ENCODE measurements at places on chromosomes 12 and 14.

GRCh38 chr12:110141389-110141788 is 17.2 kb downstream of the IFT81 start:
- no peak for DNase-seq

- DNase-seq, result no peak
These were observed 29.7 kb upstream of the SAV1 start for GRCh38 chr14:50697659-50698290.

- DNase-seq, result no peak
These were observed 918 bp downstream of the RNASE1 start for GRCh38 chr14:20801726-20802125.

DNA sequence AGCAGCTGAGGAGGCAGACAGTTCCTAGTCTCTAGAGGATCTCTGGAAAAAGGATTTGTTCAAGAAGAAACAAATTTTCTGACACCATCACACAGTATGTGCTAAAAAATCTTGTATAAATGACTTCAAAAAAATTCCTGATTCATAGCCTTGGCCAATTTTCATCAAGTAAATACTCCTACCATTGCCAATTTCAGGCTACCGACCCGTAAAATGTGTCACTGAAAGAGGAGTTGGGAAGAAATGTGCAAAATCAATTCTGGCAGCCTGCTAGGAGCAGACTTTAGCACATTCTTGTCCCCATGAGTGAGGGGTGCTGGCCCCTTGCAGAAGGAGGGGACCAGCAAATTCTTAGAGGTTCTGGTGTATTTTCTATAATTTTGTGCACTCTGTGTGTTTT is 109.4 kb downstream of the TMEM30B start:
- DNase-seq, result no peak

- no peak for DNase-seq
These were observed 1.3 kb downstream of the CLSTN3 start for GRCh38 chr12:7131502-7131866.

- peak; percentile 0 for DNase-seq
These were observed 305.6 kb downstream of the RAD51B start for GRCh38 chr14:68124979-68125731.

GRCh38 chr12:118549510-118549980 is 173.2 kb downstream of the SUDS3 start:
- no peak for DNase-seq

DNA sequence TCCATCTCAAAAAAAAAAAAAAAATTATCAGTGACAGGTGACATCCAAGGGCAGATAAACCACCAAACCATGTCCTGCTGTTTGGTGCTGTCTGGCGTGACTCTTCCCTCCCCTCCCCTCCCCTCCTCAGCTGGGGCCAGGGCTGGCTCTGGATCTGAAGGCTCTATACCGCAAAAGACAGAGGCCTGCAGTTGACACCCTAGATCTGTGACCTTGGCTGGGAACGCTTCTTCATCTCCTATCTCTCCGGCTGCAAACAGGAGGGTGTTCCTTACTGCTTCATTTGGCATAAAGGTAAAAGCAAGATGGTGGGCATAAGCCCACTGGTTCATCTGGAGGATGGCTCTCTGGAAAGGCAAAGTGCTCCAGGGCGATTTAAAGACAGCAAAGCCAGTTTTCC is 126.8 kb upstream of the PRMT8 start:
- no peak for DNase-seq

DNA sequence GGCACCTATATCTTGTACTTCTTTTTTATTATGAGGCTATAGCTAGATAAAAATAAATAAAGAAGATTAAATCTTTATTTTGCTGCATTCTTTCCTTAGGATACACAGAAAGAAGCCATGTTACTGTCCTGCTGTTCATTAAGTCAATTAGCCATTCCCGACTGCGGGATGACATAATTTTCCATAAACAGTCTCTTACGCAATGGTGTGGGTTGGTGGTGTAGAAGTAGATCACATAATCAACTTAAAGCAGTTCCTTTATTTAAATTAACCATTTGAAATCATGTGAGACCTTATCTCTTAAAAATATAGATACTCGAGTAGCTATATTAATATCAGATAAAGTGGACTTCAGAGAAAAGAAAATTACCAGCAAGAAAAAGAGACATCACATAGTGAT is 40.2 kb downstream of the TAOK3 start:
- no peak for DNase-seq

DNA sequence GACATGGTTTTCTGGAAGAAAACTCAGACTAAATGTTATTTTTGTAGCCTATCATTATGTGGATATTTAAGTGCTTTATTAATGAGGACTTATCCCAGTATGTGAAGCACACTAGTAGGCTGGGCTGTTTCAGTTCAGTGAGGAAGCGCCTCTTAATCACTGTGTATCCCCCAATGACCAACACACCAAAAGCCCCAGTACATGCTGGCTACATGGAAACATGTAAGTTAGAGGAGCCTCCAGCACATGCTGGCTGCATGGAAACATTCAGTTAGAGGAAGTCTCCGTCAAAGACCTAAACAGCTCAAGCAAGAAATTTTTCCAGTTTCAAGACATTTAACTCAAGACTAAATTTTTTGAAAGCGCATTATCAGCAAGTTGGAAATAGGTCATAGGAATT is 26.8 kb downstream of the DICER1 start:
- DNase-seq, result no peak

GRCh38 chr14:73553845-73554244 is 4.9 kb downstream of the HEATR4 start:
- DNase-seq, result no peak

DNA sequence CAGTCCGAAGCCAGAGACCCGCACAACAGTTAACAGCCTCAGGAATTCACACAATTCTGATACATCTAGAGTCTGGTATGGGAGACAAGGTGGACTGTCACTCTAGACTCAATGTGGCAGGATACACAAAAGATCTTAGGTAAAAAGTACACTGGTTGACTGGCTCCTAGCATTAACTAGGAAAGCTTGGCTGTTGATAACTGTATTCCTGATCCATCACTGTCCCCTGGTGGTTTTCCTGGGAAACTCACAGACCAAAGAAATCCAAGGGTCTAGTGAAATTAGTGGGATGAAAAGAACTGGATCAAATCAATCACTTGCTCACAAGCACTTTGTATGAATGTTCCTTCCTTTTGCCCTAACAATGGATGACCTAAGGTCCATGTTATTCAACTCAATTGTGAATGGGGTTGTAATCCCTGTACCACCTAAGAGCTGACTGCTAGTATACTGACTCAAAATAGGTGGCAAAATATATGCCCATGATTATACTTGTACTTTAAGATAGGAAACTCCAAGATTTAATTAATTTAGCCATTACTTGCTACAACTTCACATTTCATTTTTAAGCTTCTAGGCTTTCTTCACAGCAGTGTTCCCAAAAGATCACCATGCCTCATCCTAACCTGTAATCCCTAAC is 14.0 kb downstream of the NPC2 start:
- no peak for DNase-seq

GRCh38 chr12:128025589-128026245 is 241.3 kb upstream of the TMEM132C start:
- DNase-seq, result no peak

DNA sequence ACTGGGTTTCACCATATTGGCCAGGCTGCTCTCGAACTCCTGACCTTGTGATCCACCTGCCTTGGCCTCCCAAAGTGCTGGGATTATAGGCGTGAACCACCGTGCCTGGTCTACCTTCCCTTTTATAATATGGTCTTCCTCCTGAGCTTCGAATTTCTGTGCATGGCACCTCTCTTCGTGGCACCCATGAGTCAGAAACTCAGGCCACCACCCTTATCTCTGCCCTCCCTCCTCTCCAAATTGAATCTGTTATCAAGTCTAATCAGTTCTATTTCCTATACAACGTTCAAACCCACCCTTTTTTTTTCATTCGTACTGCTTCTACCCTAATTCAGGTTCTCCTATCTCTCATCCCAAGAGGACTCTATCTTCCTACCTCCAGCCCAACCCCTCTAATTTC is 5.0 kb upstream of the TINF2 start:
- no peak for DNase-seq

GRCh38 chr12:55922126-55922525 is 5.6 kb downstream of the PYM1 start:
- DNase-seq, result no peak

DNA sequence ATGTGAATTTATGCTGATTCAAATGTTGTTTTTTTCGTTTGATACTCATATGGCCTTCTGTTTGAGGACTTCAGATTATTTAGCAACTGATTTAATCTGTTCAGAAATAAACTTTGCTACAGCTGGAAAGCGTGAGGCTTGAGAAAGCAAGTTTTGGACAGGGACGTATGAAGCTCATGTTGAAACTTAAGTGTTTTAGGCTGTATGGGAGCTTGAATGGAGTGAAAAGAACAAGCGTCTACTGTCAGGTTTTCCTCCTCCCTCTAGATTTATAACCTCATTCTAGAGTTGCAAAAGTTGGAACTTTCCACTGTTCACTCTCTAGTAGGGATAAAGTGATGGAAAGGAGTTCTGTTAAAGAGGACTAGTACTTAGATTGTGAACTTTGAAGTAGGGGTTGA is 1.0 kb downstream of the PRPF39 start:
- DNase-seq, result no peak

DNA sequence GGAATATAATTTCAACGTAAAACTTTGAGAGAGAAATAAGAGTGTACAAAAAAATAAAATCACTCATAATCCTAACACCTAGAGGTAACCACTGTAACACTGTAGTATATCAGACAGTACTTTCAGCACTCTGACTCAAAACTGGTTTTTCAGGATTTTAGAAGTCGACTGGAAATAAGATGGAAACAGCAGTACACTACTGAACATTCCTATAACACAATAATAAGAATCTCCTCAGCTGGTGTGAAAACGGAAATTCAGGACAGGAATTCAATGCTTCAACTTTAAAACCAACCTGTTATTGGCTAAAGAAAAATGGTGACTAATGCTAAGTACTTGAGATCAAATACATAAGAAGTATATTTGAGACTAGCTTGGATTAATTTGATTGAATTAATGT is 12.3 kb upstream of the PITPNM2 start:
- DNase-seq, result no peak

DNA sequence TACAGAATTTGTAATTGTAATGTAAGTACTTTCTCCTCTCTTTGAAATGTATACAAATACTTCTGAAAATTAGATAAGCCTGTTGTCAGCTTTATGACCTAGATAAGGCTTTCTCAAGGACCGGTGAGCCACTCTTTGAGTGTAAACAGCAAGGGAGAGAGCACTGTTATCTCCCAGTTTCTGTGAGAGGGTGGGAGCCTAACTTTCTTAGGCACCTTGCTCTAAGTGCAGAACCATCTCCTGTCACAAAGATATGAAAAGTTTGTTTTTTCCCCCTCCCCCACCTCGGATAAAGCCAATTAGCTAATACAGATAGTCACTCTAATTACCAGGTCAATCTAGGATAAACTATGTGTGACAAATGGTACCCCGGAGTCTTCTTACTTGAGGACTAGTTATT is 35.8 kb downstream of the CAPS2 start:
- DNase-seq, result no peak

- DNase-seq, result no peak
These were observed 129.6 kb downstream of the AKAP6 start for GRCh38 chr14:32458720-32459119.

DNA sequence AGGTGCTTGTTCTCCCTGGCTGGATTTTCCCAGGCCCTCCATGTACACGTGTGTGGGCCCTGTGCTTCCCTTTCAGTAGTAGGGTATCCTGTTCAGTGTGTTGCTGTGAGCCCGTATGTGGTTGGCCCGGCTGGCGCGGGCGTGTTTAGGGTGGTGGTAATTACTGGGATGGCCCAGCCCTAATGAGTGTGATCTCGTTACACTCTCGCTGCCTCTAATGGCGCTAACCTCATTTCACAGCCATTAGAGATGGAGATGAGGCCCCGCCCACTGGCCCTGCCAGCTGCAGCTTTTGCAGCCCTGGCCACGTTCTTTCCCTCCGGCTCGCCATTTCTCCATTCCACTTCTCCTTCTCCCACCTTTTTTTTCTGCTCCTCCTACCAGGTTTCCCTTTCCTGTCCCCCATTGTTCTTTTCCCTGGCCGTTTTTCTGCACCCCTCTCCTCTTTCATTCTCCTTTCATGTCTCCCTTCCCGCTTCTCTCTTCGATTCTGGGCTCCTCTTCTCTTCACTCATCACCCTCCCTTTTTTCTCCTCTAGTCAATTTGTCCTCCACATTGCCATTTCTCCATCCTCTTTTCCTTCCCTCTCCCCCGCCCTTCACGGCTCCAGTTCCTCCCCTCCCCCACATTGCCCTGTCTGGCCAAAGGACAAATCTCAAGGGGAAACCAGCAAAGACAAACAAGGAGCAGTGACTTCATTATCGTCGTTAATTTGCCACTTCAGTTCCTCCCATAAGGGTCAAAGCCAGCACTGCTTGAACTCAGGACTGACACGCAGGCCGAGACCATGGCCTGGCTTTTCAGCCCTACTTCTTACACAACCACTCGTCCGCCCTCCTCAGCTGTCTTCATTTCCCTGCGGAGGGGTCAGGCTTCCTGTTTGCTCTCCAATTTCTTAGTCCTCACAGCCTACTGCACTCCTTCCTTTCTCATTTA is 6.8 kb downstream of the ZFHX2 start:
- no peak for DNase-seq

GRCh38 chr12:111046896-111047295 is 126.5 kb upstream of the MYL2 start:
- no peak for DNase-seq
